ENCODE measurements at places on chromosomes 4 and X.

DNA sequence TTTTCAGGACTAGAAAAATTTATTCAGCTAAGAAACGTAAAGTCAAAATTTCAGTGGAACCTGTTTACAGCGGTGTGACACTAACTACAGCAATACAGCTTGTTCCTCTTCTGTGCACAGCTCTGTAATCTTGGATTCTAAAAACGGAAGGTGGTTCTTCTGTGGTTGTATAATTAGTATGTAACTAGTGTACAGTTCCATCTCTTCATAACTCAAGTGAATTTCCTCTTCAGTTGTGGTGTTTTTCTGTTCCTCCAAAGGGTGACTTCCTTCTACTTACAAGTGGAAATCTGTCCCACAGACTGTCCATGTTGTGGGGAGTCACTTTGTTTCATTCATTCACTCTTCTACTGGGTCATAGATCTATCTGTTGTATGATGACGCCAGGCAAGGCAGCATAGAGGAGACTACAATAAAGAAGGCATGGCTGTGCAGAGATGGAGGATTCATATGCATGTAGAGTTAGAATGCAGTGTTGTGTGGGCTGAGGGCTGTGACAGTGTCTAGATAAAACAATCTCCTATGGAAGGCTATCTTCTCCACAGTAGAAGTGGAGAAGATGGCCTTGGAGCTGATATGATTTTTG is 5.4 kb downstream of the DAPP1 start:
- no peak for DNase-seq

DNA sequence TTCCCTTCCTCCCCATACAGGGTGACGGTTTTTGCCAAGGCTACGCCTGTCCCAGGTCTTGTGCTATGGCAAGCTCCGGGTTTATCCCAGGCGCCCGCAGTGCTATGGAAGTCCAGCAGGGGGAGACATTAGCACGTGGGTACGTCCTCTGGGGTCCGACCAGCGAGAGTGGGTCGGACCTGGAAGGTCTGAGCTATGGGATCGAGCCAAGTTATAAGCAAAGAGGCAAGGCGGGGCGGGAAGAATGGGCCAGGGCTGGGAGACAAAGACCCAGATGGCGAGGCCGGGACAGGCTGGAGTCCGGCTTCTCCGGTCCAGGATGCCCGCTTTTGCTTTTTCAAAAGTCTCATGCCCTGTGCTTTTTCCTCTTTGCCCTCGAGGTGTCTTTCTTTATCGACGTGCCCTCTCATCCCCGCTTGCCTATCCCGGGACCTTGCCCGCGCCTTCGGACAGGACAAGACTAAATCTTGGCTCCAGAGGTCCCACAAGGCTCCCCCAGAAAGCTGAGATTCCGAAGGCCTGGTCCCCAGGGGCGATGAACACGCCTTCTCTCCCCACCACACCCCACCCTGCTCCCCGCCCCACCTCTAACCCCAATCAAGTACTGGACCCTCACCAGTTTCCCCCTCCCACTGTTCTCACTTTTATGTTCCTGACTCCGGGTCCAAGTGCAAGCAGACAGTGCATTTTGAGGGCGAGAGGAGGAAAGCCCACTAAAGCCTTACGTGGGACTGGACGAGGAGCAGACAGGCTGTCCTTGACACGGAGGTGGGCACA is 785 bp upstream of the EFNB1 start:
- DNase-seq = peak; percentile 72

GRCh38 chr4:73836373-73837279 is at the start of gene CXCL6:
Gene CXCL6, plus strand, starts transcription at chr4:73836678. Its CDS starts 73 bp downstream, at chr4:73836751.
- peak; percentile 56 for DNase-seq

GRCh38 chr4:122431351-122431750 is 25.2 kb downstream of the IL2 start:
- no peak for DNase-seq

GRCh38 chr4:115515772-115516171 is 402.4 kb upstream of the NDST4 start:
- no peak for DNase-seq

GRCh38 chr4:101037938-101038413 is 309.4 kb downstream of the PPP3CA start:
- DNase-seq = no peak

GRCh38 chr4:169724260-169724659 is 33.5 kb downstream of the HPF1 start:
- DNase-seq = peak; percentile 48

DNA sequence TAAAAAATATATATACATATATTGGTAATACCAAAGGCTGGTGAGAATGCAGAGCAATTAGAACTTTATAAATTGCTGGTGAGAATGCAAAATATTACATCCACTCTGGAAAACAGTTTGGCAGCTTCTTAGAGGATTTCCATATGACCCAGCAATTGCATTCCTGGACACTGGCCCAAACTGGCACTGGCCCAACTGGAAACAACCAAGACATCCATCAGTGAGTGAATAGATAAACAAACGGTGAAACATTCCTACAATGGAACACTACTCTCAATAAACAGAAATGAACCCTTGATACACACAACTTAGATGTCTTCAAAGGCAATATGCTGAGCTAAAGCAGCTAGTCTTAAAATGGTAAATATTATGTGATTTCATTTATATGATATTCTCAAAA is 524.2 kb downstream of the IQCM start:
- no peak for DNase-seq

DNA sequence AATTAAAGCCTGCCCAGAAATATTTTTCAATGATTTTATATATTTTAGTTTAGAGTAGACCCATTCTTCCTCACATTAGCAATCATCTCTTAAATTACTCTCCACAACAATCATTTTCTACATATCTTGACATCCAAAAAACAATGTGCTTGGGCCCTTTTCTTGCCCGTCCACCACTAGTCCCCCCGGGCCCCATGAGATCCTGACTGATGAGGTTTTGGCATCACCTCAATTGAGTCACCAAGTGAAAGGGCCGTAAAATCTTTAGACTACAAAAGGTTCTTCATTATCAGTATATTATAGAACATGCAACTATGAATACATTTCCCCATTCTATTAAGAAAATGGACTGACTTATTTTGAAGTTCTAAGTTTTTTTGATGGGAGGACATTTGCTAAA is 4.0 kb upstream of the CDKL2 start:
- no peak for DNase-seq

- peak; percentile 20 for DNase-seq
Measured at GRCh38 chr4:156983366-156983765, 11.8 kb upstream of the PDGFC start.
